ENCODE measurements at places on chromosomes 2 and 18.

- DNase-seq = no peak
These were observed 36.8 kb downstream of the TCF4 start for GRCh38 chr18:55551227-55551626.

- no peak for DNase-seq
These were observed 1346.8 kb upstream of the PIK3C3 start for GRCh38 chr18:40608226-40608625.

DNA sequence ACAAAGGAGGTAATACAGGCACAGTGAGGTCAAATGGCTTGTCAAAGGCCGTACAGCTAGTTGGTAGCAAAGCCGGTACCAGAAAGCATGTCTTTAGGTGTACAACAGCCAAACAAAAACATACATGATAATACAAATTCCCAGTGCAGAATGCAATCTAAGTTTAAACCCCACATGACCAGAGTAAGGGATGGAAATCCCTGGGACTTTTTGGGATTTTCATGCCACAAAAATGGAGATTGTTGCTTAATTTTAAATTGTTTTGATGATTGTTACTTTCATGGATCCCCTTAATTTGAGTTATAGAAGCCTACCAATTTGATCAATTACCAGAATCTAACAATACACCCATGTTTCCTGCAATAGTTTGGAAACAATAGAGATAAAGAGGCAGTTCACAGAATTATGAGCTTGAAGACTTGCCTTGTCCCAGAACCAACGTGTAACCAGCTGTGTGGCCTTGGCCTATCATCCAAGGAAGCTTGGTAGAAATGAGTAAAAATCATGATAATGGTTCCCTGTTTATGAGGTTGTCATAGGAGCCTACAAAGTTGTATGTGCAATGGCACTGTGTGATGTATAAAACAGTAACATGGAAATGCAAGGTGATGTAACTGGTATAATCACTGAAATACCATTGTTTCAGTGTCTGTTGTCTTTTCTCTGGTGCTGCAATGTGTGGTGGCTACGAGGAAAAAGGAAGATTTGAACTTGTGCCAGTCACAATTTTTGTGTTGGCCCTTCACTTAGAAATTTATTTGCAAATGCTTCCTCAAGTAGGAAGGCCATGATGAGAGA is 85.3 kb downstream of the ZEB2 start:
- no peak for DNase-seq

- DNase-seq = no peak
These were observed 41.7 kb downstream of the HPCAL1 start for GRCh38 chr2:10344105-10345066.

DNA sequence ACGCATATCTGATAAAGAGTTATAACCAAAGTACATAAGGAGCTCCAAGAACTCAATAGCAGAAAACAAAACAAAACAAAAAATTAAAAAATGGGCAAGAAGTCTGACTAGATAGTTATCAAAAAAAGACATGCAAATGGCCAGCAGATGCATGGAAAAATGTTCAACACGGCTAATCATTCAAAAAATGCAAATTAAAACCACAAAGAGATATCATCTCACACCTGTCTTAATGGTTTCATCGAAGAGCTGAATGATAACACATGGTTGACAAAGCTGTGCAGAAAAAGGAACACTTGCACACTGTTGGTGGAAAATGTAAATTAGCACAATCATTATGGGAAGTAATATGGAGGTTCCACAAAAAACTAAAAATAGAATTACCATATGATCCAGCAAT is 751.3 kb upstream of the POU3F3 start:
- DNase-seq = no peak

DNA sequence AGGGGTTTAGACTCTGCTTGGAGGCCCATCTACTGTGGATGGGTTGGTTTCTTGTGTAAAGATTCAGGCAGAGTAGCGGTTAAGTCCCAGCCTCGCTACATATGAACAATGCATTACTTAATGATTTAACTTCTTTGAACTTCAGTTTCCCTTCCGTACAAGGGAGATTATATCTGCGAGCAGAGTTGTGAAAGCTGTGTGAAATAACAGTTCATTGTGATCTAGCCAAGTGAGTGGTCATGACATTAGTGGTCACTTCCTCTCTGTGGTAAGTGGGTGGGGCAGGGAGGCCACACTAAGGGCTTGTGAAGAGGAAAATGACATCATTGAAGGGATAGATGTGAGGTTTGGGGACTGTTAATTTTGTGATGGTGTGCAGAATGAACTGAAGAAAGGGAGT is 14.1 kb upstream of the MEX3C start:
- no peak for DNase-seq

GRCh38 chr2:233501198-233502076 is 65.1 kb downstream of the USP40 start:
- DNase-seq = no peak

DNA sequence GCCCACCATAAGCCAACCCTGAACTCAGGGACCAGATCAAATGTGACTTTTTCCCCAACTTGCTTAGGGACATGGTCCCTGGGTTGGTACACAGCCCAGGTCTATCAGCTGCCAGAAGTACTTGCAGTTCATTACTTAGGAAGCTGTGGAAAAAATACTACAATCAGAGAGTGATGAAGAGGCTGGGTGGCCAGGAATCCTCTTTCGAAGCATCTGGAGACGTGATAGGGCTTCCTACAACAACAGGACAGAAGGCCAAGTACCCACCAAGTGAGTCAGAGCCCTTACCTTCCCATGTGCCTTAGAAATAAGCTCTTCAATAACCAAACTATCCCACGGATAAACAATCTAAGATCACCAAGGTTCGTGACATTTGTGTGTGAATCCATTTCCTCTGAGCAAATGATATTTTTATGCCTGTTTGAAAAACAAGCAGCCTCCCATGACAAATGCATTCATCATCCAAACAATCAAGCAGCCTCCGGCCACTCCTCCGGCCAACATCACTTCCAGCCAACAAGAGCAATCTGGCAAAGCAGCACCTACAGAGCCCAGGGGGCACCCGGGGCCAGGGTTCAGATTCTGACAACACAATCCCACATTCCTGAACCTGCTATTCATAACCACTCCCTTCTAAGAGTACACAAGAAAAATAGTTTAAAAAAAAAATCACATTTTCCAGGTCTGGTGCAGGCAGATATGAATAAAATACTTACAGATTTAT is 26.4 kb downstream of the TBC1D8 start:
- no peak for DNase-seq

DNA sequence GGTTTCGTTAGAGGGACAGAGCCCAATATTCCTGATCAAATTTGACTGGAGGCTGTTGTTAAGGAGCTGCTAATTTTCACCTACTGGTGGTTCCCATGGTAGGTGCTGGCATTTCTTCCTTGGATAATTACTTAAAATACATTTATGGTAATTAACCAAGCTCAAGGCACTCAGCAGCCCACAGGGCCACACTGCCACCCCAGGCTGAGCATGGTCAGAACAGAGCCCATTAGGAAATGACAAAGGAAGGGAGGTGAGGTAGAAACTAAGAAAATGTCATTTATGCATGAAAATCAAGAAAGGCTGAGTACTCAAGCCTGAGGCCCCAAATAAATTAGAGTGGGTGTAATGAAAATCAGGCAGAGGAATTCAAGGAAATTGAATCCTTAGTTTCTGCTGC is 510.2 kb upstream of the GYPC start:
- no peak for DNase-seq

GRCh38 chr2:139631966-139632365 is 851.8 kb upstream of the NXPH2 start:
- no peak for DNase-seq

DNA sequence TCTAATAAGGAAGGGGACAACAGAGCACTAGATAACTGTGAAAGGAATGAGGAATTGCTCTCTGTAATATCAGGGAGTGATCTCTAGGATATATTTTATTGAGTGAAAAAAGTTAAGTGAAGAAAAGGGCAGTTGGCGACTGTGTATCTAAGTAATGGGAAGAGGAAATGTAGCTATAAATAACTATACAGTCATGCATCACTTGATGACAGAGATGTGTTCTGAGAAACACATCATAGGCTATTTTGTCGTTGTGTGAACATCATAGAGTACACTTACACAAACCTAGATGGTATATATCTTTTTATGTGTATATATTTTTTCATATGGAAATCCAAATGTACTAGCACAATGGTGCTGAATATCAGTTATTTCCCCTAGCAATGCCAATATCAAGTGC is 329.3 kb downstream of the TXNL1 start:
- no peak for DNase-seq

DNA sequence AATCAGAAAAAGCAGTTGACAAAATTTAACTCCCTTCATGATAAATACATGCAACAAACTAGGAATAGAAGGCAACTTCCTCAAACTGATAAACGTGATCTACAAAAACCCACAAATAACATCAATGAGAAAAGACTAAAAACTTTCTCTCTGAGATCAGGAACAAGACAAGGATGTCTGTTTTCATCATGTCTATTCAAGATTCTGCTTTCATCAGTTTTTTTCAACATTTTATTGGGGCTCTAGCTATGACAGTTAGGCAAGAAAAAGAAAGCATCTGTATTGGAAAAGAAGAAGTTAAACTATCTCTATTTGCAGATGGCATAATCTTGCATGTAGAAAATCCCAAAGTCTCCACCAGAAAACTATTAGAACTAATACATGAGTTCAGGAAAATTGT is 12.3 kb upstream of the CHST10 start:
- no peak for DNase-seq

DNA sequence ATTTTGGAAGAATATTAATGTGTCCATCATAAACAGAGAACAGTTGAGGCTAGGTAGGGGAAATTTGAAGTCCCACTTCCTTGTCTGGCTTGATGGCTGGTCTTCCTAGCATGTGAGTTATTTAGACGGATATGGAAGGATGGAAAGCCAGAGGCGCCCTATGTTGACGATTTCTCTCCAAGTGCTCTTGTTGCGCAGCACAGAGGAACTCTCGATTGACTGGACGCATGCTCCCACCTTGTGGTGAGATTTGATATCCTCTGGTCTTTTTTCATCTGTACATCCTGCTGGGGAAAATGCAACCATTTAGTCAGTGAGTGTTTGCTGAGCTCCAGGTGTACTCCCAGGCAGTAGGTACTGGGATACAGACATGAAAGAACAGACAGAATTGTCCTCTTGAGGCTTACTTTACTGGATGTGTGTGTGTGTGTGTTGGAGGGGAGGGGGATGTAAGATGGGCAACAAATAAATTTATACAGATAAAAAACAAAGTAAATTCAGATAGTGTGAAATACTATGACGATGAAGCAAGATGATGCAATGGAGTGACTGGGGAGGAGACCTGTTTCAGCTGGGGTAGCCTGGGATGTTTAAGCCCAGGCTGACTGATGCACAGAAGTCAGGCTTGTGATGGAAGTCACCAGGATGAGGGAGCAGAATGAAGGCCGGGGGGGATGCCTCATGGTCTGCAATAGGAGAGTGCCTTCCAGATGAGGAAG is 137.2 kb downstream of the TRIM43 start:
- DNase-seq = no peak

- peak; percentile 68 for DNase-seq
These were observed 6.0 kb upstream of the ALLC start for GRCh38 chr2:3651691-3652648.

GRCh38 chr2:78304678-78305077 is 720.8 kb upstream of the REG3G start:
- no peak for DNase-seq

DNA sequence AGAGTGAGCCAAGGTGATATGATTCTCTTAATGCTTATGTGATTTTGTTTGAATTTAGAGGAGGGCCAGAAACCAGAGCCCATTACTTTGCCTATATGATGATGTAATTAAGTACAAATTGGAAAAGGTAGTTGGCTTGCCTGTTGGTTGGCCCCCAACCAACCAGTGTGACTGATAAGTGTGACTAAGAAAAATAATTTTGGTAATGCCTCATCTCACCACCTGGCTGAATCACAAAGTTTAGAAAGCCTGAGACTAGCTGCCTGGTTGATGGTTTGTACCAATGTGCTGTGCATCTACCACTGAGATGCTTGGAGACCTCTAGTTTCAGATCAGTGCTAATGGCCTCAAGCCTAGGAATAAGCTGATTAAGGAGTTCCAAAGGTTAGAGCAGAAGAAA is 338.7 kb downstream of the CDH2 start:
- no peak for DNase-seq

GRCh38 chr2:62663920-62664795 is 41.4 kb upstream of the EHBP1 start:
- no peak for DNase-seq

DNA sequence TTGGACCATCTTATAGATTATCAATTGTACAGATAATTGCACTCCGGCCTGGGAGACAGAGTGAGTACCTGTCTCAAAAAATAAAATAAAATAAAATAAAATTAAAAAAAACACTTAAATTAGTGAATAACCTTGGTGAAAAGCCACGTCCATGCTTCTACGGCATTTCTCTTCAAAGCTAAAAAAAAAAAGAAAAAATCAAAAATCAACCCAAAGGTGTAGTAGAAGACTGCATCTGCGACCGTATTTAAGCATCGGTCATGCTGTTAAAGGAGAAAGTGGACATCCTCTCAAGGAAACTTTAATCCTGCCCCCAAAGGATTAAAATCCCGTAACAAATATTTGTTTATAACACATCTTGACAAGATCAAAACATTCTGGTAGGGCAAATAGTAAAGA is 350 bp upstream of the RNF138 start:
- no peak for DNase-seq

DNA sequence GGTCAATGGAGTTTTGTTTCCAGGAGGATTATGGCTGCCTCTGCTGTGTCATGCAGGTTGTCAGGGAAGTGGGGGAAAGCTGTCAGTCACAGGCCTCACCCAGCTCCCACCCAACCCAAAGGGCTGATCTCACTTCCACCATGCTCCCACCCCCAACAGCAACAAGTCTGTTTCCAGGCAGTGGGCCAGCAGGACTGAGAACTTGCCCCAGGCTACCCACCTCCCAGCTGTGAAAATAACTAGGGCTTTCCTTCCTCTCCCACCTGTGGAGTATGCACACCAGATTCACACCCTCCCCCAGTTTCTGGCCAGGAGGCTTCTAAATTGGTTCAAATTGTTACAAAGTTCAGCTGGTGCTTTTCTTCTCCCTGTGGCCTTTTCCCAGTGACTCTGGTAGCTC is 95.6 kb upstream of the ACVR1 start:
- DNase-seq = no peak

- DNase-seq = no peak
These were observed 170.5 kb downstream of the CDH20 start for GRCh38 chr18:61503688-61504087.

DNA sequence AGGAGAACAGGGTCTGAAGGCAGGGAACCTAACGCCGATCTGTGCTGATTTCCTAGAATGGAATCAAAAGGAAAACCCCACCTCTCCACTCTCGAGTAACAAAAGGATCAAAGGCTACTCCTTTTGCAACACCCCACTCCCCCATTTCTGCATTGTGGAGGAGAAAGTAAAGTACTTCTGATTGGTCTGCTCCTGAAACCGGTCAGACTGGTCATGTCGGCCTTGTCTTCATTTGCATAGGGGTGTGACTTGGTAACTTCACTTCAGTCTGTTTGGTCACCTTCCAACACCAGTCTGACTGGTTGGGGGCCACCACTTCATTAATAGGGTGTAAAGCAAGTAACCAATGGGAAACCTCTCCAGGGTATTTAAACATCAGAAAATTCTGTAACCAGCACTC is 771.9 kb downstream of the ERBB4 start:
- DNase-seq = no peak

GRCh38 chr2:143558665-143559064 is 429.4 kb downstream of the ARHGAP15 start:
- DNase-seq = no peak
